ENCODE measurements at places on chromosomes 12 and 14. TPM values are rescaled to one million over a fixed set of nuclear protein-coding genes. Genes with fewer than 3 reads are reported as not detected.

DNA sequence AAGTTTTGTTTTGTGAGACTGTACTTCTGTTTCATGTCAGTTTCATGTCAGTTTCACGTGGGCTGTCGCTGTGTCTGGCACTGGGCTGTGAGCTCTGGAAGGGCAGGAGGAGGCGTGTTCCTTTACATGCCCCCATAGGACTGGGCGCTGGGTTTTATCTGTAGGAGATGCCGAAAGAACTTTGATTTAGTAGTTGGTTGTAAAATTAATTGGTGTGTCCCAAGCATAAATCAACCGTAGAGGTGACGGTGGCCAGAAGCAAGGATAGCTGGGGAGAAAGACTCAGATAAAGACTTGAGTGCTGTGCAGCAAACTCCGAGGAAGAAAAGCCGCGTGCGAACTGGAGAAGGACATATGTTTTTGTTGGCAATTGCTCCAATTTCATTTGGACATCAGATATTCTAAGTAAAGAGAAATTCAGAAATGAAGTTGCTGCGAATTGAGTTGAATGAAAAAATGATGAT, 182.5 kb downstream of the VRK1 start:
- H3K36me3 ChIP-seq: no peaks in the 10 kb centered on the region
- no peaks in the 10 kb centered on the region for H3K27me3 ChIP-seq
- no peak overlapping the region for H3K4me3 ChIP-seq
- H3K27ac ChIP-seq: no peak overlapping the region

- no peaks in the 10 kb centered on the region for H3K27me3 ChIP-seq
- no peak for DNase-seq
- no peak overlapping the region for H3K27ac ChIP-seq
- no peaks in the 10 kb centered on the region for H3K36me3 ChIP-seq
- H3K4me1 ChIP-seq: no peaks in the 10 kb centered on the region
- no peak overlapping the region for H3K4me3 ChIP-seq
These were observed 252.9 kb upstream of the NAV3 start for GRCh38 chr12:77577791-77578190.

- no peak for DNase-seq
- H3K4me3 ChIP-seq: no peak overlapping the region
- H3K4me1 ChIP-seq: no peaks in the 10 kb centered on the region
- no peaks in the 10 kb centered on the region for H3K27me3 ChIP-seq
- no peak overlapping the region for H3K27ac ChIP-seq
- H3K36me3 ChIP-seq: no peaks in the 10 kb centered on the region
These were observed 390.8 kb downstream of the MED13L start for GRCh38 chr12:115886666-115887065.

DNA sequence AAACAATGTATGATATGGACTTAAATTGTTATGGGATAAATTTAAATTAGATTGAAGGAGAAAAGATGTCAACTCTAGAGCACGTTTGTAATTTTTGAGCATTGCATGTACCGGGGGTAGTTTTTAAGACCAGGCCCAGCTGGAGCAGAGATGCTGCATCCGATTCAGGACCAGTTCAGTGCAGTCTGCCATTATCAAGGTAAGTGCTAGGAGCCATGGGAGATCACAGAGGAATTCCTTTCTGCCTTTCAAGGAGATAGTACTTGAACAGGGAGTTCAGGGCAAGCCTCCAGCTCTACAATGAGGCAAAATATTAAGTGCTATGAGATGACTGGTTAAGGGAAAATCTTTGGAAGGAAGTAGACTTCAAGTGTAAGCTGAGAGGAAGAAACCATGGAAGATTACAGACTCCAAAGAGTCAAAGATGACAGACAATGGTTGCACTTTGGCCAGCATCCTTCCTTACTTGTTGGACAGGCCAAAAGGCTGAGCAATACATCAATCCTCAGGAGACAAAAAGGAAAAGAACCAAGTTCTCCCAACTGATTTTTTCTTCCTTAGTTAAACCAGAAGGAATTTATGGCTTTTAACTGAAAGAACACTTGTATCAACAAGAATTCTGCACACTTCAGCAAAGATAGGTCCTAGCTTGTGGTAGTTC, 113.2 kb upstream of the HIF1A start:
- H3K27me3 ChIP-seq: no peaks in the 10 kb centered on the region
- DNase-seq: no peak
- no peak overlapping the region for H3K27ac ChIP-seq
- H3K36me3 ChIP-seq: no peaks in the 10 kb centered on the region

- no peaks in the 10 kb centered on the region for H3K36me3 ChIP-seq
- DNase-seq: peak; percentile 76
- H3K27ac ChIP-seq: peak overlapping the region; percentile 64
- no peaks in the 10 kb centered on the region for H3K27me3 ChIP-seq
- H3K4me3 ChIP-seq: no peak overlapping the region
- H3K4me1 ChIP-seq: peaks cover 78% of the 10 kb centered on the region
These were observed 23.6 kb downstream of the RASSF3 start for GRCh38 chr12:64633940-64634337.

DNA sequence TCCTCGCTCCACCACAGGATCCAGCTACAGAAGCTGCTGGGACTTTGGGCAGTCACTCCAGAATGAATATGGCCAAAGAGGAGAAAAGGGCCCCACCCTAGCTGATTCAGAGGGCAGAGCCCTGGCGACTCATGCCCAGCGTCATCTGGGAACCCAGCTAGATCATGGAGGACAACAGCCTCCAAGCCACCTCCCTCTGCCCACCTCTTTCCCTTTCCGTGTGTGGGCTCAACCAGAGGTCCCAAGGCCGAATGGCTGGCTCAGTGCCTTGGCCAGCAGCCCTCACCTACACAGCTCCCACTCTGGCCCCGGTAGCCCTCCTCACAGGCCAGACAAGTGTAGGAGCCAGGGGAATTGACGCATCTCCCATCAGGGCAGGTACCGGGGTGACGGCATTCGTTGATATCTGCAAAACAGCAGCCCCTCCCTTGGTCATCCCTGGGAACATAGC, 17.4 kb downstream of the ISCA2 start:
- no peak overlapping the region for H3K4me3 ChIP-seq
- H3K4me1 ChIP-seq: no peaks in the 10 kb centered on the region
- no peaks in the 10 kb centered on the region for H3K27me3 ChIP-seq
- DNase-seq: peak; percentile 54
- no peak overlapping the region for H3K27ac ChIP-seq

GRCh38 chr12:14651371-14651770, 45.0 kb downstream of the GUCY2C start:
- no peaks in the 10 kb centered on the region for H3K27me3 ChIP-seq
- no peak for DNase-seq
- H3K27ac ChIP-seq: no peak overlapping the region
- no peaks in the 10 kb centered on the region for H3K4me1 ChIP-seq
- H3K4me3 ChIP-seq: no peak overlapping the region

GRCh38 chr14:105484069-105484996, 2.4 kb upstream of the CRIP1 start:
- peaks cover 78% of the 10 kb centered on the region for H3K4me1 ChIP-seq
- H3K36me3 ChIP-seq: no peaks in the 10 kb centered on the region
- DNase-seq: no peak
- peak overlapping the region; percentile 99 for H3K27ac ChIP-seq

DNA sequence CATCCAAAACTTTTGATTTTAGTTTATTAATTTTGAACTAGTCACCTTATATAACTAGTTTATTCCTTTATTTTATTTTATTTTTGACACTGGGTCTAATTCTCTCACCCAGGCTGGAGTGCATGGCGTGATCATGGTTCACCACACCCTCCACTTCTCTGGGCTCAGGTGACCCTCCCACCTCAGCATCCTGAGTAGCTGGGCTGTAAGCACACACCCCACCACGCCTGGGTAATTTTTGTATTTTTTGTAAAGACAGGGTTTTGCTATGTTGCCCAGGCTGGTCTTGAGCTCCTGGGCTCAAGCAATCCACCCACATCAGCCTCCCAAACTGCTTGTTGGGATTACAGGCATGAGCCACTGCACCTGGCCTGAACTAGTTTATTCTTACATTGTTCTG, 17.3 kb downstream of the PCNX1 start:
- no peak overlapping the region for H3K4me3 ChIP-seq
- peaks cover 26% of the 10 kb centered on the region for H3K4me1 ChIP-seq
- no peaks in the 10 kb centered on the region for H3K27me3 ChIP-seq
- no peak for DNase-seq
- H3K27ac ChIP-seq: no peak overlapping the region

NUP107 gene
- polyA plus RNA-seq: 6.2 TPM

SLC7A8 gene
- 24.7 TPM for polyA plus RNA-seq

SPIC gene
- not detected for polyA plus RNA-seq

CCDC38 gene
- polyA plus RNA-seq: not detected

GLT8D2 gene
- polyA plus RNA-seq: 4.2 TPM

Data from sigmoid colon (tissue), 7 donors.